ENCODE measurements at places on chromosomes 6 and 20.

- no peak overlapping the region for H3K27ac ChIP-seq
- no peaks in the 10 kb centered on the region for H3K27me3 ChIP-seq
- H3K4me3 ChIP-seq = no peak overlapping the region
- no peak for DNase-seq
Observed at GRCh38 chr6:16800942-16801341, 39.7 kb upstream of the ATXN1 start.

DNA sequence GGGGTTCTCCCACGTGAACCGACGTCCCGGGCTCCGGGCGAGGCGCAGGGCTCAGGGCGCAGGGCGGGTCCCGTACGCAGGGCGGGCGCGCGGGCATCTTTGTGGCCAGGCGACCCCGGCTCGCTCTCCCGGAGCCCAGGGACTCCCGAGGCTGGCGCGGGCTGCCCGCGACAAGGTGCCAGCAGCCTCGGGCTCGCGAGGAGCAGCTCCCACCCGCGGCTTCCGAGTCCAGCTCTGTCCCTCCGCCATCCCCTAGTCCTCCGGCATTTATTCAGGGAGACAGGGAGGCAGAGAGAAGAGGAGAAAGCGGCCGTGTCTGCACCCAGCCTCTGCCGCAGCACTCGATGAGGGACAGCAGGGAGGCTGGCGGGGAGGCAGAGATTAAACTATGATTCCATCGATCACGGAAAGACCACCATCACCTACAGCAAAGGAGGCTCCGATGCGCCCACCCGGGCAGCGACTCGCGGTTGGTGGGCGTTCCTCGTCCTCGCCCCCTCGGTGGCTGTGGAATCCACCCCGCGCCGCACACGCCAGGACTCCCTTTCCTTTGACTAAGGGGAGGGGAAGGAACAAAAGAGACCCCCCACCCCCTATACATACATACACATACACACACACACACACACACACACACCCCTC lies 1.1 kb downstream of the RGS17 start:
- H3K36me3 ChIP-seq = no peaks in the 10 kb centered on the region
- peak overlapping the region; percentile 78 for H3K4me3 ChIP-seq
- no peaks in the 10 kb centered on the region for H3K27me3 ChIP-seq
- peaks cover 30% of the 10 kb centered on the region for H3K4me1 ChIP-seq

- no peak overlapping the region for H3K27ac ChIP-seq
- H3K36me3 ChIP-seq = no peaks in the 10 kb centered on the region
- H3K4me1 ChIP-seq = no peaks in the 10 kb centered on the region
- DNase-seq = no peak
- no peak overlapping the region for H3K4me3 ChIP-seq
Observed at GRCh38 chr6:9711365-9711764, 703.5 kb downstream of the TFAP2A start.

DNA sequence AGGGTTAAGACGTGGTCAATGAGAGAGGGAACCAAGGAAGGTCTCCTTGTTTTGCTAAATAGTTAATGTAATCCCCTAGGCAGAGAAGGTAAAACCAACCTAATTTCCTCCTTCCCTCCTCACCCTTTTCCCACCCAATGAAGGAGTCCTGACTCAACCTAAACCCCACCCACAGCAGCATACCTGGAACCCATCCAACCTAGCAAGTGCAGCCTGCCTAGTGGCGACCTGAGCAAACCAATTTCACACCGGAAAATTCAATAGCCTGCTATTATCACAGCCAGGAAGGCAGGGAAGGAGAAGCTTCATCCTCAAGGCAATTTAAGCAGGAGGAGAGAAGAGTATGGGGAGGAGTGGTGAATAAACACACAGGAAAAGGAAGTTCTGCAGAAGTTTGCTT lies 46.9 kb downstream of the OSTM1 start:
- no peak overlapping the region for H3K4me3 ChIP-seq
- peak; percentile 42 for DNase-seq
- no peak overlapping the region for H3K27ac ChIP-seq
- no peaks in the 10 kb centered on the region for H3K27me3 ChIP-seq

- DNase-seq = no peak
- H3K27me3 ChIP-seq = no peaks in the 10 kb centered on the region
- no peak overlapping the region for H3K4me3 ChIP-seq
- no peak overlapping the region for H3K27ac ChIP-seq
Observed at GRCh38 chr6:129632172-129632613, 77.8 kb downstream of the ARHGAP18 start.

GRCh38 chr6:41163419-41163717 lies 452 bp upstream of the TREM2 start:
- H3K36me3 ChIP-seq = no peaks in the 10 kb centered on the region
- peaks cover 81% of the 10 kb centered on the region for H3K27me3 ChIP-seq
- no peaks in the 10 kb centered on the region for H3K4me1 ChIP-seq

DNA sequence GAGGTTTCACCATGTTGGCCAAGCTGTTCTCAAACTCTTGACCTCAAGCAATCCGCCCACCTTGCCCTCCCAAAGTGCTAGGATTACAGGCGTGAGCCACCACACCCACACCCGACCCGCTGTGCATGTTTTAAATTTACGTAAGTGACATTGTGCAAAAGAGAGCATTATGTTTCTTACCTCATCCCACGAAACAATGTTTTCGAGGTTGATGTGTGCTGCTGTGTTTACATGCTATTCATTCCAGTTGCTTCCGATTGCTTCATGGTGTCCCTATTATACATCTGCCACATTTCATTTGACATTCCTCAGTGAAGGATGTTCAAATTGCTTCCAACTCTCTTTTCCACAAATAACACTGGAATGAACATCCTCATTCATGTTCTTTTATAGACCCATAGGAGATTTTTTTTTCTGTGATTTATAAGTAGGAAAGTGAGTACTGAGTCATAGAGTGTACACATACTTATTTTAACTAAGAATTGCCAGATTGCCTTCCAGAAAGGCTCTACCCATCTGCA lies 403.9 kb upstream of the JARID2 start:
- peaks cover 8% of the 10 kb centered on the region for H3K4me1 ChIP-seq
- no peak for DNase-seq
- H3K27ac ChIP-seq = 0 out of 2 replicates have a peak overlapping the region, but pooled peaks have one; percentile 17

GRCh38 chr20:47334022-47334551 lies 22.4 kb downstream of the ZMYND8 start:
- peak overlapping the region; percentile 33 for H3K4me3 ChIP-seq
- H3K4me1 ChIP-seq = peaks cover 67% of the 10 kb centered on the region
- peaks cover 60% of the 10 kb centered on the region for H3K36me3 ChIP-seq
- peak; percentile 97 for DNase-seq

DNA sequence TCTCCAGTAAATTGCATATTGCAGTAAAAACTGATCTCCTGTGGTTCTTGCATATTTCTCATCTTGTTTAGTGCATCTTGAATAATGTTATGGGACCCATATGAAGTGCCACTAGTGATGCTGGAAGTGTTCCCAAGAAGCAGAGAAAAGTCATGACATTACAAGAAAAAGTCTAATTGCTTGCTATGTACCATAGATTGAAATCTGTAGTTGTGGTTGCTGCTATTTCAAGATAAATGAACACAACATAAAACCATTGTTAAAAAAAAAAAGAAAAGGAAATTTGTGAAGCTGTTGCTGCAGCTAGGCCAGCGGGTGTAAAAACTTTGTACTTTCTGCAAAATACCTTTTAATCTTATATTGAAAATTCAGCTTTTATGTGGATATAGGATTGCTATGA lies 304.5 kb downstream of the PHF3 start:
- no peak for DNase-seq
- H3K4me1 ChIP-seq = no peaks in the 10 kb centered on the region
- no peaks in the 10 kb centered on the region for H3K27me3 ChIP-seq
- no peaks in the 10 kb centered on the region for H3K36me3 ChIP-seq
- H3K4me3 ChIP-seq = no peak overlapping the region
- H3K27ac ChIP-seq = no peak overlapping the region

DNA sequence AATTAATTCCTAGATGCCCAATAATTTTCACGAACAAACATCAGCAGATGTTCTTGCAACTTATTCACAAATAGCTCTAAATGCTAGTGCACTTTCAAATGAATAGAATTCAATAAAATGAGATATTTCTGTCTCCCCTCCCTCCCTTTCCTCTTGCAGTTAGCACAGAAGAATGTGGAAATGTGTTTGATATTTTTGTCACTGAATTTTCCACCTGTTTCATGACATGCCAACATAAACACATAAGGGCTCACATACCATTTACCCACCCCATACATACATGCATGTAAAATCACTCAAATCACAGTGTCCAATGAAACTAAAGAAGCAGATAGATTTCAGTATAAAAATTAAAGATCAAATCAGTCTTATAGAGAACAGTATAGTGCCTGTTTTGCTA lies 746.9 kb upstream of the MARCKS start:
- H3K27ac ChIP-seq = no peak overlapping the region
- H3K4me1 ChIP-seq = no peaks in the 10 kb centered on the region
- DNase-seq = no peak
- no peak overlapping the region for H3K4me3 ChIP-seq
- H3K27me3 ChIP-seq = no peaks in the 10 kb centered on the region

GRCh38 chr6:144219056-144219685 lies 66.0 kb upstream of the UTRN start:
- no peaks in the 10 kb centered on the region for H3K27me3 ChIP-seq
- no peaks in the 10 kb centered on the region for H3K36me3 ChIP-seq
- H3K4me1 ChIP-seq = peaks cover 15% of the 10 kb centered on the region
- H3K27ac ChIP-seq = no peak overlapping the region
- peak; percentile 37 for DNase-seq
